ENCODE measurements at places on chromosomes 13 and 19.

DNA sequence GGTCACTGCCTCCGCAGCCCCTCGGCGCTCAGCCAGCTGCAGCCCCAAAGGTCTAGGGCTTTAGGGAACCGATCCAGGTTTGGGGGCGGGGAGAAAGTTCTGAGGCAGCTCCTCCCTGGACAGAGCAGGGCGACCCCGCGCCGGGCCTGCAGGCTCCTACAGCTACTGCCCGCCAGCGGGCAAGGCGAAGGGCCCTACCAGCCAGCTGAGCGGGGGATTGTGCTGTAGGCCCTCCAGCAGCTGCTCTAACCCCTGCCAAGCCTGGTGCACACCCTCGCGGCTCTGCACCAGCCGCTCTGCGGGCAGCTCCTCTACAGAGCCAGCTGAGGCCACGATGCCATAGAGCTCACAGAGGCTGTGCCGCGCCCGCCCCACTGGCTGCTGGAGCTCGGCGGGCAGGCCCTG, 14.0 kb downstream of the PLIN4 start:
- no peak for DNase-seq

- no peak for DNase-seq
Observed at GRCh38 chr13:77040835-77041234, 13.9 kb upstream of the FBXL3 start.

GRCh38 chr13:40520916-40521315, 145.5 kb downstream of the FOXO1 start:
- DNase-seq = no peak

GRCh38 chr13:29976535-29976934, 126.1 kb upstream of the UBL3 start:
- DNase-seq = no peak

DNA sequence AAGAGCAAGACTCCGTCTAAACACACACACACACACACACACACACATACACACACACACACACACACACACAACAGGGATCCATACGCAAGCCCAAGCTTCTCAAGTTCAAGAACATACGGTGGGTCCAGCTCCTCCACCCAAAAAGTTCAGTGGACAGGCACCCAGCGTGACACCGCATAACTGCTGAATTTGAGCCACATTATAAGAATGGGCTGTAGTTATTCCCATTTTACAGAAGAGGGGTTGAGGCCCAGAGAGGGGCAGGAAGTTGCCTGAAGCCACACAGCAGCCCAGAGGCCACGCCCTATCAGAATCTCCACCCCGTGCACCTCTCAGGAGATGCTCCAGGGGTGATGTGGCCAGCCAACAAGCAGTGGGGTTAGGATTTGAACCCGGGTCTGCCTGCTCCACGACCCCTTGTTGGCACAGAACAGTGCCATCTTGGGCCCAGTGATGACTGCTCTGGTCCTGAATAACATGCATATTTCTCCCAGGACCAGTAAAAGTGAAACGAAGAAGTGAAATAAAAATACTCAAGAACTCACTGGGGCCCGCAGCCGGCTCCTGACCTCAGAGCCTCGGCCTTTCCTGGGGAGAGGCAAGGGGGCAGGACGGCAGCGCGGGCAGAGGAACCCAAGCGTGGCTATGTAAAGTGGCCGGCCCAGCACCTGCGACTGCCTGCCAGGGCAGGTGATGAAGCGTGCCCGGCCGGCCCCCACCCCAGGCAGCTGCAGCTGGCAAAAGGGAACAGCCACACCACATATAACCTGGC, 61.9 kb downstream of the AP1M1 start:
- DNase-seq = no peak

GRCh38 chr19:38838986-38839761, 7.6 kb upstream of the ECH1 start:
- DNase-seq = no peak

DNA sequence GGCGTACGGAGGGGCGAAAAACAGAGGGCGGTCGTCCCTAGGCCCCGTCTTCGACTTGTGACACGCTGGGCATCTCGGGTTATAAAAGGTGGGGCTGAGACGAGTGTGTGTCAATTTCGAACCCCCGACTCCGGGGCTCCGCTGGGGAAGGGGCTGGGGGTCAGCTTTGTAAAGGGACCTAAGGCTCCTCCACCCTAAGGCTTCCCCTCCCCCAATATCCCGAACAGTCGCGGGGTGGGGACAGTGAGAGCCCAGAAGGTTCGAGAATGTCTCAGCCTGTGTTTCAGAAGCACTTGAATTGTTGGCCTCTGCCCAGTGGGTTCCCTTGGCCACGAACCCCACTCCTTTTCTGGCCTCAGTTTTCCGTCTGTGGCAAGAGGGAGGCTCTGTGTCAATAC, 450 bp downstream of the SELENOW start:
- DNase-seq = peak; percentile 30

DNA sequence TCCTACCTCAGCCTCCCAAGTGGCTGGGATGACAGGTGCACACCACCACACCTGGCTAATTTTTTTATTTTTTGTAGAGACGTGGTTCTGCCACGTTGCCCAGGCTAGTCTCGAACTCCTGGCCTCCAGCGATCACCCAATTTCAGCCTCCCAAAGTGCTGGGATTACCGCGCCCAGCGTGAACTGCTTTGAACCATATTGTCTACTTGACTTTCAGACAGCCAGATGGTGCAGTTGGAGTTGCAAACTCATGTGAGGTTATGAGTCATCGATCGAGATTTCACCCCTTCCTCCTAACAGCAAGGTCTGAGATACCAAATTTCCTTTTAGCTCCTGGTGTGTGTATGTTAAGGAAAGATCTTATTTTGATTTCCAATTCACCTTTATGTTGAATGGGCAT, 2.7 kb downstream of the SLC27A1 start:
- peak; percentile 61 for DNase-seq

DNA sequence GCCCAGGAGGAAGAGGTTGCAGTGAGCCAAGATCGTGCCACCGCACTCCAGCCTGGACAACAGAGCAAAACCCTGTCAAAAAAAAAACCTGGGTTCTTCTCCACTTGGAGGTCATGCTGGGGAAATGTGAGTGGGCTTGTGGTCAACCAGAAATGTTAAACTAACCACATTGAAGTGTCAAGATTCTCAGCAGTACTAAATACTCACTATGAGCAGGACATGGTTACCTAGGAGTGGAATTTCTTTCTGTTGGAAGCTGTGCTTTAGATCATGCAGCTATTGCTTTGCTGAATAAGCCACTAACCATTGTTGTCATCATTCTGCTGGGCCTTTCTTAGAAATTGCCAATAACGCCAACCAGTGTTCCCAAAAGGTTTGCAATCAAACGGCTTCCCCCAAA, 253.3 kb upstream of the TSHZ3 start:
- no peak for DNase-seq

DNA sequence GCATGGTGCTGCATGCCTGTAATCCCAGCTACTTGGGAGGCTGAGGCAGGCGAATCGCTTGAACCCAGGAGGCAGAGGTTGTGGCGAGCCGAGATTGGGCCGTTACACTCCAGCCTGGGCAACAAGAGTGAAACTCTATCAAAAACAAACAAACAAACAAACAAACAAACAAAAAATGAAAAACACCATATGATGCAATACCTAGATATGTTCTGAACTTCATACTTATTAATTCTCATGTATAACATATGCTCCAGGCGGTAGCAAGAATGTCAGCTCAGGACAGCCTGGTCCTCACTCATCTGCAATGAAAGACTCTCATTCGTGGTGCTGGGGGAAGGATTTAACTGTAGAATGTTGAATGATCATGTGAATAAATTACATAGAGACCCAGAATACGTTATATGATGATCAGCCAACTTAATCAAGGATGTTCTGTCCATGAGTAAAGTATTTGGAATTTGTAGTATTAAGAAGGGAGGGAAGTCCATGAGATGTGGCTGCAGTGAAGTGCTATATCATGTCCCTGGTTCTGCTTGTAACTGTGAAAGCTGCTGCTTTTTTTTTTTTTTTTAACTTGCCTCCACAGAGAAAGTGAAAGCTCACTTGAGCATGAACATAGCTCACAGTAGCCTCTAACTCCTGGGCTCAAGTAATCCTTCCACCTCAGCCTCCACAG, 206.8 kb downstream of the UQCRFS1 start:
- no peak for DNase-seq

DNA sequence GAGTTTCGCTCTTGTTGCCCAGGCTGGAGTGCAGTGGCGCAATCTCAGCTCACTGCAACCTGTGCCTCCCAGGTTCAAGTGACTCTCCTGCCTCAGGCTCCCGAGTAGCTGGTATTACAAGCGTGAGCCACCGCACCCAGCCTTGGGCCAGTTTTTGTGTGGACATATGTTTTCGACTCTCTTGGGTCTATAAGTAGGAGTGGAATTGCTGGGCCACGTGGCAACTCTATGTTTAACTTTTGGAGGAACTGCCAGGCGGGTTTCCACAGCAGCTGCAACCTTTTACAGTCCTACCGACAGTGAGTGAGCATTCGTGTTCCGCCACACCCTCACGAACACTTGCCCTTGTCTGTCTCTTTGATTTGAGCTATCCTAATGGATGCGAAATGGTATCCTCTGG, 44.9 kb downstream of the BICRA start:
- no peak for DNase-seq

- no peak for DNase-seq
Observed at GRCh38 chr13:113182046-113182445, 23.6 kb downstream of the PROZ start.

DNA sequence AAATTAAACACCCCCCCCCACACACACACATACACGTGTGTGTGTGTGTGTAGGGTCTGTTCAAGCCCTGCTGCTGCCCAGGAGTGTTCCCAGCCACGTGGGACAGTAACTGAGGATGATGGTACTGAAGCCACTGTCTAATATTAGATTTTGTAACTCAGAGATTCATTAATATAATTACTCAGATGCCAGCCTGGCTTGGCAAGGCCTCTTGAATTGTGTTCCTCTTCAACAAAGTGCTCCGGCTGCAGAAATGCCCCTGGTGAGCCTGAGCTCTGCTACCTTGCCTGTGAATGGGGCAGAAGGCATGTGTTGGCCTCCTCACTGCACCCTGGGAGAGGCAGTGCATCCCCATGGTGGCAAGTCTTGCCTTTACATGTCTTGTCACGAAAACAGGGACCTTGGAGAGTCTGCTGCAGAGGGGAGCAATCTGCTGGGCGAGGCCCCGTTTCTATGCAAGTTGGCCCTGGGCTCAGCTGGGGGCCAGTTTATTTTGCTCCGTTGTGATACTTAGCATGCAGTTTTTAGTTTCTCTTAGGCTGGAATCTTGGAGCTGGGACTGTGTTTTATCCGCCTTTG, 44.0 kb downstream of the NFIX start:
- no peak for DNase-seq

DNA sequence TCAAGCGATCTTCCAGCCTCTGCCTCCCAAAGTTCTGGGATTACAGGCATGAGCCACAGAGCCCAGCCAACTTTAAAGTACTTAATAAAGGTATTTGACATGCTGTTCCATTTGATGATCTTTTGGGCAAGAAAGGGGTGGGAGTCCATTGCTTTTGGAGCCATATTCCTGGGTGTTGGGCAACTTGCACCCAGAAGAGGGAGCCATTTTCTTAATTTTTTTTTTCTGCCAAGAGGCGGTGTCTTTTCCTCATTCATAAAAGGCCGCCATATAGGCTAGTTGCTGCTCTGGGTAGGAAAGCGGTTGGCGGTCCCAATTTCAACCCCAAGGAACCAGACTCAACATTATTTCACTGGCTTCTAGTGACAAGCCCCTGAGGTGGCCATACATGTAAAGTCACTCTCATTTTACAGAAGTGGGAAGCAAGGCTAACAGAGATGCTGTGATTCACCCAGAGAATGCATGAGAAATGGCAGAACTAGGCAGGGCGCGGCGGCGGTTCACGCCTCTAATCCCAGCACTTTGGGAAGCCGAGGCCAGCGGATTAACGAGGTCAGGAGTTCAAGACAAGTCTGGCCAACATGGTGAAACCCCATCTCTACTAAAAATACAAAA, 139.6 kb downstream of the CACNA1A start:
- peak; percentile 41 for DNase-seq

DNA sequence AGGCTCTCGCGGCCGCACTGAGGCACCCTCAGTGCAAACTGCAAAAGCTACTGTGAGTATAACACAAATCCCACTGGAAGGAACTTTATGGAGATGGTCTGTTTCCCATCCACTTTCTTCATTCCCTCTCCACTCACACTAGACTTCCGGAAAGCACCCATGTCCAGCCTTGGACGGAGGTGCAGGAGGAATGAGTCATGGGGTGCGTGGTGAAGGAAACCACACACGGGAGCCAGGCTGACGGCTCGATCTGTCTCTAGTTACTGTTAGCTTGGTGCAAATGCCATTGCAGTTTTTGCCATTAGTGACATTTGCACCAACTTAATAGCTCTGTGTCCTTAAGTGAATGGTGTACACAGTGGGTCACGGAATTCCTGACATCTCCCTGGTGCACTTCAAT, 14.6 kb downstream of the NLRP8 start:
- no peak for DNase-seq

- DNase-seq = peak; percentile 32
Observed at GRCh38 chr19:46818812-46819211, 30.4 kb upstream of the SLC1A5 start.

DNA sequence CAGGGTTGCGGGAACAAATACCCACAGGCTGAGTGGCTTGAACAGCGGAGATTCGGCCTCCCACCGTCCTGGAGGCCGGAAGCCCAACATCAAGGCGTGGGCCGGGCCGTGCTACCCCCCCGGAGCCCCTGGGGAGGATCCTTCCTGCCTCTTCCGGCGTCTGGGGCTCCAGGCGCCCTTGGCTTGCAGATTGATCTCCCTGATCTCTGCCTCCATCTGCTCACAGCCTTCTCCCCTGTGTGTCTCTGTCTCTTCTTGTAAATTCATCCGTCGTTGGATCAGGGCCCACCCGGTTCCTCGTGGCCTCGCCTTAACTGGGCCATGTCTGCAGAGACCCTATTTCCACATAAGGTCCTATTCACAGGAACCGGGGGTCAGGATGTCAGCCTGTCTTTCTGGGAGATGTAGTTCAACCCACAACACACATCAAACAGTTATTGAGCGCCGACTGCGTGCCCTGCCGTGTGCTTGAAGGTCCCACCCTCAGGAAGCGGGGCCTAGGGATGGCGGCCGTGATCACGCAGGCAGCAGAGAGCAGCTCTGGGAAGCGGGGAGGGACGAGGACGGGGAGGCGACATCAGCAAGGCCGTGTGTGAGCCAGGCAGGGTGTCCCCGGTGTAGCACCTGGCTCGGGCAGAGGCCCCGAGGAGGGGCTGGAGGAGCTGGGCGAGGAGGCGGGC, 21.3 kb downstream of the HCN2 start:
- DNase-seq = peak; percentile 76

DNA sequence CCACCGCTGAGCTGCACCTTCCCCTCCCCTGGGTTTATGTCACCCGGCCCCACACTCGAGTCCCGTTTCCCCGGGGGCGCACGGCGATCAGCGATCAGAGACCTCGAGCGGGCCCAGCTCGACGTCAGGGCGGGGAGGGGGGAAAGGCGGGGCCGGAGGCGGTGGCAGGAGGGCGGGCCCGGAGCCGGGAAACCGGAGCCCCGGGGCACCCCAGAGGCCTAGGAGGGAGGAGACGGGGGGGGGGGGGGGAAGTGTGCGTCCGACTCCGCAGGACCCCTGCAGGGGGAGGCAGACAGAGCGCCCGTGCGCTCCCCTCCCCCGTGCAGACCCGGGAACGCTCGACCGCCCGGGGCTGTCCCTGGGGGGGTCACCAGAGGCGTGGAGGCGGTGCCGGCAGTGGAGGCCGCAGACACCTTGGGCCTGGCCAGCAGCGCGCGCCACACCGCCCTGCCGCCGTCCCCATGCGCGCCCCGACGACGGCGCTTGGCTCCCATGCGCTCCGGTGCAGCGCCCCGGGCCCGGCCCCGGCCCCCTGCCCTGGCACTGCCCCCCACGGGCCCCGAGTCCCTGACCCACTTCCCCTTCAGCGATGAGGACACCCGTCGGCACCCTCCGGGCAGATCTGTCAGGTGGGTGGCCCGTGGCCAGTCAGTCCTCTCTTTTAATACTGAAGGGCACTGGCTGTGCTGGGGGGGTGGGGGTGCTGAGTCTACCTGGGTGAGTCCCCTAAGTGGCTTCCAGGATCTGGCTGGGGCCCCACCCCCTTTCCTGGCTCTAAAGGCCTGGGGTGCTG, 11.8 kb downstream of the PDE4A start:
- peak; percentile 73 for DNase-seq

Measured in hematopoietic multipotent progenitor cell treated with erythropoietin and hydrocortisone succinate and interleukin-3 and kit ligand, for 6 days (in vitro differentiated cells).